Fibroblast of villous mesenchyme (primary cell): ENCODE measurements at places on chromosomes 3 and 15. TPM values are rescaled to one million over a fixed set of nuclear protein-coding genes. Genes with fewer than 3 reads are reported as not detected.

DZIP1L gene
- total RNA-seq: 51.5 and 52.7 TPM in 2 replicates

LRRC3B gene
- not detected in 2 replicates for total RNA-seq

CLSTN2 gene
- 5.8 and 7.3 TPM in 2 replicates for total RNA-seq

MUSTN1 gene
- not detected in 2 replicates for total RNA-seq

GOLGA8S gene
- total RNA-seq: under 0.01 TPM in 2 replicates

MESP2 gene
- total RNA-seq: 0.32 and 0.43 TPM in 2 replicates

CRYGS gene
- total RNA-seq: 0.86 and 1.6 TPM in 2 replicates

CASR gene
- total RNA-seq: not detected in 2 replicates

ZPLD1 gene
- 0.43 and 1.3 TPM in 2 replicates for total RNA-seq

ZDHHC23 gene
- total RNA-seq: 0.32 and 0.43 TPM in 2 replicates

STXBP5L gene
- total RNA-seq: under 0.01 TPM in 1 of 2 replicates, not detected in the other

ETV5 gene
- 43.8 and 54.8 TPM in 2 replicates for total RNA-seq

GPR149 gene
- not detected in 2 replicates for total RNA-seq

KNG1 gene
- total RNA-seq: not detected in 2 replicates

STT3B gene
- 187 and 244 TPM in 2 replicates for total RNA-seq

ZWILCH gene
- 15.8 and 19.9 TPM in 2 replicates for total RNA-seq

GHSR gene
- total RNA-seq: not detected in 2 replicates

GUCA1C gene
- not detected in 2 replicates for total RNA-seq

MORC1 gene
- not detected in 2 replicates for total RNA-seq

ITGA11 gene
- total RNA-seq: 87.7 and 159 TPM in 2 replicates

PPARG gene
- 3.5 and 4.7 TPM in 2 replicates for total RNA-seq

CHRFAM7A gene
- total RNA-seq: under 0.01 and 0.86 TPM in 2 replicates

OR5K2 gene
- total RNA-seq: not detected in 2 replicates

ACKR4 gene
- total RNA-seq: 2.9 and 9.5 TPM in 2 replicates

CACNA2D2 gene
- total RNA-seq: not detected in 2 replicates

GOLGA6D gene
- total RNA-seq: not detected in 2 replicates

GREM1 gene
- 527 and 613 TPM in 2 replicates for total RNA-seq

CCDC54 gene
- total RNA-seq: not detected in 2 replicates

COL6A6 gene
- under 0.01 TPM in 1 of 2 replicates, not detected in the other for total RNA-seq

GPR176 gene
- total RNA-seq: 111 and 120 TPM in 2 replicates

POLR2H gene
- total RNA-seq: 39.6 and 61.3 TPM in 2 replicates

KY gene
- total RNA-seq: 0.32 TPM in 1 of 2 replicates, not detected in the other

IQCF5 gene
- total RNA-seq: not detected in 2 replicates

UPK1B gene
- 0.32 and 2.2 TPM in 2 replicates for total RNA-seq

KBTBD8 gene
- 3.5 and 4.3 TPM in 2 replicates for total RNA-seq

GPR15 gene
- total RNA-seq: not detected in 2 replicates

SV2B gene
- not detected in 2 replicates for total RNA-seq

RAD51 gene
- 3.5 and 4.2 TPM in 2 replicates for total RNA-seq

C15orf62 gene
- total RNA-seq: under 0.01 TPM in 1 of 2 replicates, not detected in the other

TRIM42 gene
- total RNA-seq: not detected in 2 replicates

DCUN1D1 gene
- total RNA-seq: 23.2 and 40.2 TPM in 2 replicates

ANKRD63 gene
- total RNA-seq: not detected in 2 replicates

CDC25A gene
- total RNA-seq: 8.7 and 9.9 TPM in 2 replicates

IL12A gene
- total RNA-seq: 0.64 and 2.2 TPM in 2 replicates
